Epithelial cell of proximal tubule (primary cell): ENCODE measurements at places on chromosomes 13 and 19. TPM values are rescaled to one million over a fixed set of nuclear protein-coding genes. Genes with fewer than 3 reads are reported as not detected.

DNA sequence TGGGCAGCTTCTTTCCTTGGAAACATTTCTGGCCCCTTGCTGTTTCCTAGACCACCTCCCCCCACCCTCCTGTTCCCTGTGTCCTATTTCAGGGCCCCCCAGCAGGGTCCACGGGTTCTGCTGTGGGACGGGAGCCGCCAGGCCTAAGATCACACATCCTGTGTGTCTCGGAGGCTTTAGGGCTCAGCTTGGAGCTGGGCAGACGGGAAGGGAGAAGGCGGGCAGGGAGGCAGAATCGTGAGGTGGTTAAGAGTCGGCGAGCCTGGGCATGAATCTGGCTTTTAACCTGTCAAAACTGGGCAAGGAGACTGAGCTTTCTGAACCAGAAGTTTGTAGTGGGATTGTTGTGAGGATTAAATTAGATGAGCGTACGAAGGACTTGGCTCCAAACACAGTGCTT, 4.8 kb downstream of the KCNC3 start:
- DNase-seq: no peak

DNA sequence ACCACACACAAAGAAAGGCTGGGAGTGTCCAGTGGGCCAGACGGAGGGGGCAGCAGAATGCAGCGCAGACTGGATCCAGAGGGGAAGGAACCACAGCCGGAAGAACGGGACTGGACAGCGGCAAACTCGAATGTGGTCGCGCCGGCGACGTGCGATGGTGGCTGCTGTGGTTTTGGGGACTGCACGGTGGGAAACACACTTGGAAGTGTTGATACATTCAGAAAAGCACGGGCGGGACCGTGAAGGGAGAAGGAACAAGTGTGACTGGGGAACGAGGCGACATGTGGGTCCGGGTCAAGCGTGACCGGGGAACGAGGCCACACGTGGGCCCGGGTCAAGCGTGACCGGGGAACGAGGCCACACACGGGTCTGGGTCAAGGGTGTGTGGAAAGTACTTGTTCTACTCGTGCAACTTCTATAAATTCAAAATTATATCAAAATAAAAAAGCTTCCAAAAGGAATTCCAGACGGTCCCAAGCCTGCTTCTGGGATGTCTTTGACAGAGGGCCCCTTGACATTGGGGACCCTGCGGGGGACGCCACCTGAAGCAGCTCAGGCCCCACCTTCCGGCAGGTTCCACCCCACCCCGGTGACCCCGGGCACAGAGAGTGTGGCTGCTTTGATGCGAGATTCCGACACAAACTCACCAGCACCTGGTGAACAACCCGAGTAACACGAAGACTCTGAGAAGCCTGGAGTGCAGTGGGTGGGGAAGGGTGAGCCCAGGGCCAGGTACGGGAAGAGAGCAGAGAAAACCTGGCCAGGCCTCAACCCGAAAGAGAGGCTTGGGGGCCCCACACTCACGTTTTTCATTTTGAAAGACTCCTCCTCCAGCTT, 25.1 kb upstream of the C13orf46 start:
- no peak for DNase-seq

GRCh38 chr13:77907666-77908341, 10.8 kb downstream of the EDNRB start:
- DNase-seq: no peak

DNA sequence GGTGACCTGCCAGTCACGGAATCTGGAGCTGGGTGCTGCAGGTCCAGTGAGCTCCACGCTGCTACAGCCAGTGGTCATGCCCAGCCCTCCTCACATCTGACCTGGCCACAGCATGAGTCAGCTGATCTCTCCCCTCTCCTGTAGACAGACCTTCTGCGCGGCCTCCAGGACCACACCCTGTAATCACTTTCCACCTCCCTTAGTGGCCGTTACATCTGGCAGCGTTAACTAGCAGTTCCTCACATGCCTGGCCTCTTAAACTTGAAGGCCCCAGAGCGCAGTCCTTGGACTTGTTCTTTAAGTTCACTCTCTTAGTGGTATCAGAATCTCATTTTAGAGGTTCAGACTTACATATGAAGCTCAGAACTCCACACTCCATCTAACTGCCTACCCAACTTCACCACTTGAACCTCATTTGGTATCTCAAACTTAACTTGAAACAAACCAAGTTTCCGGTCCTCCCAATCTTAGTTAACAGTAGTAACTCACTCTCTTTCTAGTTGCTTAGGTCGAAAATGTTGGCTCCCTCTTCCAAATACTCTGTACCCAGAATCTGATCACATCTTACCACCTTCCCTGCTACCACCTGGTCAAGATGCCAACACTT, 22.7 kb downstream of the MIPEP start:
- no peak for DNase-seq

DNA sequence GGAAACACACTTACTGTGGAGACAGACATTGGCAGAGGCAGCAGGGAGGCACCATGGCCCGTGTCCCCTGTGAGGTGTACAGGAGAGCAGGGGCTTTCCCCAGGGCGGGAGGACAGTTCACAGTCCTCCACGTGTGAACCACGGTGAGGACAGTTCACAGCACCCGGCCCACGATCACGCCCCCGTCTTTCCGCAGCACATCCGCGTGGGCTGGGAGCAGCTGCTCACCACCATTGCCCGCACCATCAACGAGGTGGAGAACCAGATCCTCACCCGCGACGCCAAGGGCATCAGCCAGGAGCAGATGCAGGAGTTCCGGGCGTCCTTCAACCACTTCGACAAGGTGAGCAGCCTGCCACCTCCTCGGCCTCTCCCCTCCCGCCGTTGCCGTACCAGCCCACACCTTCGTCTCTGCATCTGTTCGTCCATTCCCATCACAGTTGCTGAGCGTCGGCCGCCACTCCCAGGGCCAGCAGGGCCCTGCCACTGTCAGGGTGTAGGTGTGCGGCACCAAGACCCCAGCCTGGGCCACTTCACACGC, 17.4 kb downstream of the CAPN12 start:
- no peak for DNase-seq

GRCh38 chr13:66845393-66845792, 384.7 kb downstream of the PCDH9 start:
- DNase-seq: no peak

DNA sequence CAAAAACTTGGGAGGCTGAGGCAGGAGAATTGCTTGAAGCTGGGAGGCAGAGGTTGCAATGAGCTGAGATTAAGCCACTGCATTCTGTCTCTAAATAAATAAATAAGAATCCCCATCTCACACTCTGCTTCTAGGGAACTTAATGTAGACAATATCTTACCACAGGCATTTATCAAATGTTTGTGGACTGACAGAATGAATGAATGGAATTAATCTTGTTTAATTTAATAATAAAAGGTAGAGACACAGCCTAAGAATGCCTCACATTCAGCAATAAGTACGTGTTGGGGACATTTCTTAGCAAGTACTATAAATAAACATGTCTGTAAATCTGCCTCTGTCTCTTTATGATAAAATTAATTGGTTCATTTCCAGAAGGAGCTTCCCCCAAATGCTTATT, 36.2 kb upstream of the RBM26 start:
- no peak for DNase-seq

GRCh38 chr19:40219721-40220276, 1.6 kb upstream of the TTC9B start:
- DNase-seq: peak; percentile 56

DNA sequence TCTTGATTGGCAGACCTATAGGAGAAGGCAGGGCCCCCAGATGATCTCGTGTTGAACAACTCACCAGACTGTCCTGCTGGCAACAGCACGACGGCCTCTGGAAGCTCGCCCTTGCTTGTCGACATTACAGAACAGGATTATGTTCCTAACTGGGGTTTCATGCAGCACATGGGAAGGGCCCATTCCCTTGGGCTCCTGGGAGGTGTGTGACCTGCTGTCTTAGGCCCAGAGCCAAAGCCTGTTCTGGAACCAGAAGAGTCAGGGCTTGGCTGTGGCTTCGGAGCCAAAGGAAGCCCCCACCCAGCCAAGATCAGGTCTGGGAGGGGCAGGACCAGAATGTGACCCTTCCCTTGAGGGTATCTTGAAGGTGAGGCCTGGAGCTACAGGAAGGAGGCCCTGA, 36.9 kb downstream of the RGCC start:
- DNase-seq: no peak

DNA sequence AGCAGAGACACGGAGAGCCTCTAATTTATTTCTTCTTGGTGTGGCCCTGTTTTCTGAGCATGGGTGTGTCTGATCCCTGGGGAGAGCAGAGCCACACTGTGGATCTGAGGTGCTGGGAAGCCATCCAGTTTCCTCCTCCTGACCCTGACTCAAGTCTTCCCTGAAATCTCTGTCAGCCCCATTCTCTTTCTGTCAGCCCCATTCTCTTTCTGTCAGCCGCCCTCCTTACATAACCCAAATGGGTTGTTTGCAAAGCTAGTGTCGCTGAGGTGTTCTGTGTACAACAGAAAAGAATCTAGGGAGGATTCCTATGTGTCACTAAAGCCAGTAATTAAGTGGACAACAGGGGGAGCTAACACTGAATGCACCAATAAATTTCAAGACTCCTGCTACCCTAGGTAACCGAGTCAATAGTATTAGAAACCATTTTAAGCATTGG, 50.2 kb downstream of the LRCH1 start:
- DNase-seq: no peak

- no peak for DNase-seq
These were observed 892.4 kb upstream of the MIR17HG start for GRCh38 chr13:90455067-90455466.

GRCh38 chr13:90696656-90697055, 650.8 kb upstream of the MIR17HG start:
- no peak for DNase-seq

DNA sequence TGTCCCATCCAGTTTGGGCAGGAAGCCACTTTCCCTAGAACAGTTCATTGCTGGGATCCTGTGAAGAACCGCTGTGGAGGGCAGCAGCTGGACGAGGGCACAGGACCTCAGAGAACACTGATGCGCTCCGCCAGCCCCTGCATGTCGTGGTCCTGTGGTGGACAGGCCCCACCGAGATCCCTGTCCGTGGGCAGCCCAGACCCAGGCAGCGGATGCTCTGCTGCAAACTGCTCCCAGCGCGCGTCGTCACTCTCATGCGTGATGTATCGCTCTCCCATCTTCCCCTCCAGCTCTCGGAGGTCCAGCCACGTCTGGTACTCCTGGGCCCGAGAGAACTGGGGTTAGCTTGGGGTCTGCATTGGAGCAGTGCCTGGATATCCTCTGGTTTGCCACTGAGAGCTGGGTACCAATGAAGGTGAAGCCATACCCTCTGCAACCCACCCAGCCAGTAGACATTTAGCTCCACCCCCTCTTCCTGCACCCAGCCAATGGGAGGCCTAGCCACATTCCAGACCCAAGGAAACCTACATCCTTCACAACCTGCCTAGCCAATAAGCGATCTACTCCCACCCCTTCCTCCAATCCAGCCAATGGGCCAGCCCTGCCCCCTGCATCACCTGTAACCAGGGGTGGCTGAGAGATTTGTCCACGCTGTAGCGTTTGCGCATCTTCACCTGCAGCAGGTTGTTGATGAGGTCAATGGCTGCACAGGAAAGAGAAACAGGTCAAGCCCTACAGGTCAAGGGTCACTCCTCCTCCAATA, 13.6 kb upstream of the DACT3 start:
- no peak for DNase-seq

GRCh38 chr19:53365899-53366493, 491 bp downstream of the ZNF525 start:
- no peak for DNase-seq

DNA sequence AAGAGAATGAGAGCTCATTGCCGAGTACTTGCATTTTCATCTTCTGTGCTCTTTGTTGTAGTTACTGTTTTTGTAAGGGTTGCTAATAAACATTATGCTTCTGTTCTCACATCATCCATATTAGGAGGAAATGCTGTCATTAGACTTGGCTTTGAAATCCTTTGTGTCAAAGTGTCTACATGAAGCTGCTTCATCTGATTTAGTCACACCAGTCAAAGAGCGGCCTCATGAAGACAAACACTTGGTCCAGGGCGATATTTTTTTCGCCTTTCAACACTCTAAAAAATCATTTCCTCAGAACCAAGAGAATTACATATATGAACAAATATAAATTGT, 105.0 kb downstream of the SPRY2 start:
- no peak for DNase-seq

The RDH8 gene
- not detected in 2 replicates for total RNA-seq

The SRRM5 gene
- 0.12 TPM in 1 of 2 replicates, not detected in the other for total RNA-seq

The KATNAL1 gene
- 14.5 and 17.8 TPM in 2 replicates for total RNA-seq

The SPRED3 gene
- total RNA-seq: 2.8 and 5.2 TPM in 2 replicates

The SMIM44 gene
- 1.0 TPM in 1 of 2 replicates, not detected in the other for total RNA-seq

The CTXN1 gene
- total RNA-seq: 12.4 and 42.8 TPM in 2 replicates

The NKPD1 gene
- total RNA-seq: 0.29 TPM in 1 of 2 replicates, not detected in the other

The FGF21 gene
- total RNA-seq: not detected in 2 replicates

The KCTD4 gene
- 0.22 and 0.63 TPM in 2 replicates for total RNA-seq
